ENCODE measurements at places on chromosomes 3 and 15. TPM values are rescaled to one million over a fixed set of nuclear protein-coding genes. Genes with fewer than 3 reads are reported as not detected.

DNA sequence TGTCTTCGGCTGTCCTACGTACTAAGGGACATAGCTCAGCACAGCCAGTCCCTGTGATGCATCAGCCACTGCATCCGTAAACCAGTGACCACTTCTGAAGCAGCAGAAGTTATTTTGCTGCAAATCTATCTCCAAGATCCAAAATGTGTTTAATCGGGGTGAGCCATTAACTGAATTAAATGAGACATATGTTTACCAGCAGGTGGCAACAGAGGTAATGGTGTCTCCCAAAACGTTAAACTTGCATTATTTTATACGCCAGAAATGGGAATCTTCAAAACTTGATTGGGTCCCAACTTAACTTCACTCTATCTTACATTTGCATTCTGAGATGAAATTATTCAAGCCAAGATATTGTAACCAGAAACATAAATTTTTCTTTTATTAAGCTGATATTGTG, 75.3 kb upstream of the BOC start:
- H3K27me3 ChIP-seq: no peaks in the 10 kb centered on the region
- no peak overlapping the region for H3K4me3 ChIP-seq
- no peaks in the 10 kb centered on the region for H3K4me1 ChIP-seq
- no peak for DNase-seq
- H3K36me3 ChIP-seq: no peaks in the 10 kb centered on the region
- no peak overlapping the region for H3K27ac ChIP-seq

GRCh38 chr15:44720460-44721176, 9.3 kb downstream of the B2M start:
- H3K4me1 ChIP-seq: peaks cover 88% of the 10 kb centered on the region
- H3K27ac ChIP-seq: peak overlapping the region; percentile 74
- H3K27me3 ChIP-seq: no peaks in the 10 kb centered on the region
- peaks cover 45% of the 10 kb centered on the region for H3K36me3 ChIP-seq

- H3K4me1 ChIP-seq: no peaks in the 10 kb centered on the region
- no peak overlapping the region for H3K27ac ChIP-seq
- no peak overlapping the region for H3K4me3 ChIP-seq
- no peaks in the 10 kb centered on the region for H3K27me3 ChIP-seq
- DNase-seq: no peak
Observed at GRCh38 chr15:39591896-39592315, 11.0 kb downstream of the THBS1 start.

DNA sequence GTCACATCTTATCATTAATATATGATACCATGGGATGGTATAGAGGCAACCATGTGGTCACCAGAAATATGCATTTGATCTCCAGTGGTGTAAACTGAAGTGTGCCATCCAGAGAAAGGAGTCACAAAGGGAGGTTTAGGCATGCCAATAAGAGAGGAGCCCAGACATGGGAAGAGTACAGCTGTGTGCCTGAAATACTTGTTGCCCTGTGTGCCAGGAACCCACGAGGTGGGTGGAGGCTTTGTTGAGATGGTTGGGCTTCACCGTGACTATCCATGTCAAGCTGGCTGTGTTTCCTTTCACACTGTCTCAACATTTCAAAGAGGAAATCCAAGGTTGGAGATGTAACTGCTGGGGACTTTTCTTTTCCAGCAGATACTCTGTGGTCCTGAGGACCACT, 43.5 kb downstream of the CACNA2D3 start:
- no peak overlapping the region for H3K4me3 ChIP-seq
- no peak overlapping the region for H3K27ac ChIP-seq
- no peaks in the 10 kb centered on the region for H3K36me3 ChIP-seq

DNA sequence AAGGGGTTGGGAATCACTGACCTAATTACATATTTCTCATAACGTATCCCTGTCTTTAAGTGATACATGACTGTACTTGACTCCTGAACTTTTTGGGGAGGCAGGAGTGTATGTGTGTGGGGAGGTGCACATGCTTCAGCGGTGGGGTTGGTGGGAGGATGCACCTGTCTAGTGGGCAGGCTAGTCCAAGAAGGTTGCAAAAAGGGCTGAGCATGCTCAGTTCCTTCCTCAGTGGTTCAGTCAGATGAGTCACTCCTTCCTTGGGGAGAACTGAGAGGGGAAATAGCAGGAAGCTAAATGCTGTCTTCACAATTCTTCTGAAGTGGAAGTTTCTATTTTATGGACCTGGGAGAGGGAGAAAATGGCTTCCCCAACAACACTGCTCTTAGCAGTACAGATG, 24.6 kb upstream of the AP4E1 start:
- H3K4me3 ChIP-seq: no peak overlapping the region
- no peaks in the 10 kb centered on the region for H3K36me3 ChIP-seq
- no peaks in the 10 kb centered on the region for H3K27me3 ChIP-seq

GRCh38 chr15:64019764-64020163, 26.5 kb downstream of the DAPK2 start:
- no peak for DNase-seq
- H3K27ac ChIP-seq: no peak overlapping the region
- no peak overlapping the region for H3K4me3 ChIP-seq
- no peaks in the 10 kb centered on the region for H3K36me3 ChIP-seq

GRCh38 chr3:153785901-153786300, 335.3 kb upstream of the ARHGEF26 start:
- H3K27ac ChIP-seq: no peak overlapping the region
- DNase-seq: no peak
- no peaks in the 10 kb centered on the region for H3K36me3 ChIP-seq
- no peak overlapping the region for H3K4me3 ChIP-seq

GRCh38 chr3:10010878-10011465, 15.3 kb upstream of the FANCD2 start:
- H3K4me3 ChIP-seq: peak overlapping the region; percentile 58
- H3K27ac ChIP-seq: no peak overlapping the region
- peak; percentile 46 for DNase-seq
- H3K36me3 ChIP-seq: no peaks in the 10 kb centered on the region
- peaks cover 31% of the 10 kb centered on the region for H3K4me1 ChIP-seq

Gene RBP2
- not detected for total RNA-seq

Gene SLC12A1
- total RNA-seq: not detected

Gene SHC4
- not detected for total RNA-seq

Gene SH3GL3
- not detected for total RNA-seq

Gene RASGRP1
- 69.7 TPM for total RNA-seq

All from CD4-positive, alpha-beta T cell (primary cell).